ENCODE measurements at places on chromosomes 12 and 14.

DNA sequence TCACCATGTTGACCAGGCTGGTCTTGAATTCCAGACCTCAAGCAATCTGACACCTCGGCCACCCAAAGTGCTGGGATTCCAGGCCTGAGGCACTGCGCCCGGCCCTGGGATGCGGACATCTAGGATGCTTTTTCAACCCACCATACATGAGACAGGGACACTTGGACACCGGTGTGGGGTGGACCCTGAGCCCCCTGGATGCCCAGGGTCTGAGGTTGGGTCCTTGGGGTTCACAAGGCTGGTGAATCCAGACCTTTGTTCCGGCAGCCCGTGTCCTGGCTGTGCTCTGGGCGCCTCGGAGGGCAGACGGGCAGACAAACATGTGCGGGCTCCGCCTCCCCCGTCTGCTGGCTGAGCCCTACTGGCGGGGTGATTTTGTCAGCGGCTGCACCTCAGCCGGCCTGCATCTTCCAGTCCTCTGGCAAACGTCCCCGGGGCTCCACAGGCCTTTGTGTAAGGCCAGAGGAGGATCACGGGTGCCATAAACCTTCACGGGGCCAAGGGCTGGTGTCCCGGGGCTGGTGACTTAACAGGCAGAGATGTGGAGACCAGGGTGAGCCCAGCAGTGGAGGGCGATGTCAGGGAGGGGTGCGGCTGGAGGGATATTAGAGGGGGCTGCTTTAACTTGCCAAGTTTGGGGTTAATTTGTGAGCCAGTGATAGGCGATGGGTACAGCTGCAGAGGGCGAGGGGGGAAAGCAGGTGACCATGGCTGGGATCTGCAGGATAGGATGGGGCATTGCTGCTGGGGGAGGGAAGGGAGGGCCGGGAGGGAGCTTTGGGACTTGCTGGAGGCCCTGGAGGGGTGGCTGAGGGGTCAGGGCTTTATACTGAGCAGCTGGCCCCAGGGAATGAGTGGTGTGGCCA is 5.8 kb downstream of the ASPG start:
- no peak for DNase-seq

- DNase-seq = no peak
These were observed 189.8 kb upstream of the PRICKLE1 start for GRCh38 chr12:42779186-42779859.

- DNase-seq = no peak
These were observed 41.1 kb upstream of the CSRNP2 start for GRCh38 chr12:51124504-51124903.

- DNase-seq = no peak
These were observed 104.2 kb upstream of the ABCD2 start for GRCh38 chr12:39723831-39724230.

DNA sequence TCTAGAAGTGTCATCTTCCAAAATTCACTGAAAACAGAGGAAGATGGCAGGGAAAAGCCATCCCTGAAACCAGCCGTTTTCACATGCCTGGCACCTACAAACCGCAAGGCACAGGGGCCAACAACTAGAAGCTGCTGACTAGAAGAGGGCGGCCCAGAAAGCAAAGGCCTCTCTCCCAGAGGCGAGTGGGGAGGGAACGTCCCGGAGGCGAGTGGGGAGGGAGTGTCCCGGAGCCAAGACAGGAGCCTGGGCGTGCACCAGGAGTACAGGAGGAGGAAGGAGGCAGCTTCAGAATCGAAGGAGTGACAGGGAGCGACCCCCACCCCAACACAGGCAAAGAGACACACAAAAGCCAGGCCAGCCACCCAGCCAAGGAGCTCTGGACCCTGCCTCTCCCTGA is 21.0 kb downstream of the ANKLE2 start:
- DNase-seq = no peak

DNA sequence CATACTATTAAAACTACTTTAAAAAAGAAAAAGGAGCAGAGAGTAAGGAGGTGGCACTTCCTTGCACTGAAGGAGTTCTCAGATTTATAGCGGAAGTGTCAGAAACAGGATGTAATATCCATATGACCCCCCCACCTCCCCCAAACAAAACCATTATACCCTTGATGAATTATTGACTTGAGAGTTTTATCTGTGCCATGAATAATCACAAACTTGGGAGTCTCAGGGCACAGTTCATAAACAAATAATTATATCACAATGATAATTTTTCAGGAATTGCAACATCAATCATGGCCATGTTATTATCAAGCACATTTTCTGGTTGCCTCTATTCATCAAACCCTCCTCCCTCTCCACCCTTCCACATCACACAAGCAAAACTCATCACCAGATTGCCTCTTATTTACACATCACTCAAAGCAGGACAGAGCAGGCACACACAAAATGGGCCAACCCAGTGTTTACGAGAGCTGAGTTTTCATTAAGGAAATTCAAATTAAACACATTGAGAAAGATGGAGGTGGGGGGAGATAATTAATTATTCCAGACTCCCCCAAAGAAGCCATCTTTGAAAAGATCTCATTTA is 141.4 kb downstream of the EGLN3 start:
- no peak for DNase-seq

DNA sequence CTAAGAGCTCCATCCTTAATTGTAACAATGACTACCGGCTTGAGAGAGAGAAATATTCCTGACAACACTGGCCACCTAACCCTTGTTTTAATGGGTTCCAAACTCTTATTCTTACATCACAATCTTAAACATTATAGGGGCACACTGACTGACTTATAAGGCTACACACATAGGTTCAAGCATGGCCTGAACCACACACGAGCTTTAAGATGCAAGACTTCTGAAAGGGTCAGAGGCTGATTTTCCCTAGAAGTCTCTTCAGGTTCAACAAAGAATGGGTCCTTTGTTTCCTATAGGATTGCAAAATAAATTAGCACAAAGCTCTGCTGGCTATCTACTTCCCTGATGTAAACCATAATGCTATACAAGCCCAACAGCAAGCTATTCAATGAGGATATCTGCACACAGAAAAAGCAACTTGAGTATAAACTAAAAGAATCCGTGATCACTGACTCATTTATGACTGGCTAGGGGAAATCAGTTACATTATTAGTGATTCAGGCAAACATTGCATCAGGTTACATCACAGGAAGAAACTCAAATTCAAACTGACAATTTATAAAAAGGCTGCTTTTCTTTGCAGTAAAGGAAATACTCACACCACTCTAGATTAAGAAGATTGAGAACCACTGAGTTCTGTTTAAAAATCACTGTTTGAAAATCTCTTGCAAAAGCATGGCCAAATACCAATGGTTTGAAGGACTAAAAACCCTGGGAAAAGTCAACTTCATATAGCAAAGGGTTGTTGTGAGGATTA is 8.5 kb downstream of the BTG1 start:
- DNase-seq = no peak

- DNase-seq = no peak
These were observed at the start of gene GNB3 for GRCh38 chr12:6840761-6841515. TSS of gene GNB3 (plus strand) at chr12:6840925. CDS start at chr12:6841288, 363 bp downstream.

DNA sequence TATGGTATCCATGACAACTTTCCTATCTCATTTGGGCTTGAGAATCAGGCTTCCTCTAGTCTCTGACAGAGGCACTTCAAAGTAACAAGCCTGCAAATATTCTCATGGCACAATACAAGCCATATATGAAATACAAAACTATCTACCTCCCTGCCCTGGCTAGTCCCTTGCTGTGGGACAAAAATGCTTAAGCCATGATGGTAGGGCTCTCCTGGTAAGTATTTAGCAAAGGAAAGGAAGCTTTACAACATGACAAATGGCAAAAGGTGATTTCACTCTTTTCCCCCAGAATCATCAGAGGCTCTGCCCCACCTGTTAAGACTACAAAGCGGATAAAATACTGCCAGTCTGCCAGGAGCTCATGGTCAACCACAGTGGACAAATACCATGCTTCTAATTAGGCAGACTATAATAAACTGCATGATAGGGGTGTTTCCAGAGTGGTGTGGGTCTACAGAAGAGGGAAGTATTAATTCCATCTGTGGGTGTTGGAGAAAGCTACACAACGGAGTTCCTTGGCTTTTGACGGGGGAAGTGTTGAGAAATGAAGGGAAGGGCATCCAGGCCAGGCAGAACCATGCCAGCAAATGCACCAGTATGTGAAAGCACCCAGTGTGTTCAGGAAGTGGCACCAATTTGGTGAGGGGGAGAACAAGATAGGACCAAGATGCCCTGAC is 92.9 kb downstream of the SPTSSA start:
- DNase-seq = no peak

GRCh38 chr14:32319368-32320049 is 9.6 kb upstream of the AKAP6 start:
- DNase-seq = no peak

- DNase-seq = peak; percentile 35
These were observed 57.0 kb upstream of the CERS5 start for GRCh38 chr12:50224026-50224692.

DNA sequence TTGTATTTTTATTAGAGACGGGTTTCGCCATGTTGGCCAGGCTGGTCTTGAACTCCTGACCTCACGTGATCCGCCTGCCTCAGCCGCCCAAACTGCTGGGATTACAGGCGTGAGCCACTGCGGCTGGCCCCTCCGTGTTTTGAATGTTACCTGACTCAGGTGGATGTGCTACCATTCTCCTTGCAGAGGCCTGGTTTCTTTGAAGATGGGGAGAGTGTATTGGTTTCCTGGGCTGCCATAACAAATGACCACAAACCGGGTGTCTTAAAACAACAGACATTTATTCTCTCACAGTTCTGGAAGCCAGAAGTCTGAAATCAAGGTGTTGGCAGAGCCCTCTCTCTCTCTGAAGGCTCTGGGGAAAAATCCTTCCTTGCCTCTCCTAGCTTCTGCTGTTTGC is 98.0 kb downstream of the IRF2BPL start:
- DNase-seq = no peak

- DNase-seq = no peak
These were observed 211.1 kb upstream of the SFSWAP start for GRCh38 chr12:131499864-131500190.

Measured in effector CD4-positive, alpha-beta T cell (primary cell).